ENCODE measurements at places on chromosomes 11 and 22.

DNA sequence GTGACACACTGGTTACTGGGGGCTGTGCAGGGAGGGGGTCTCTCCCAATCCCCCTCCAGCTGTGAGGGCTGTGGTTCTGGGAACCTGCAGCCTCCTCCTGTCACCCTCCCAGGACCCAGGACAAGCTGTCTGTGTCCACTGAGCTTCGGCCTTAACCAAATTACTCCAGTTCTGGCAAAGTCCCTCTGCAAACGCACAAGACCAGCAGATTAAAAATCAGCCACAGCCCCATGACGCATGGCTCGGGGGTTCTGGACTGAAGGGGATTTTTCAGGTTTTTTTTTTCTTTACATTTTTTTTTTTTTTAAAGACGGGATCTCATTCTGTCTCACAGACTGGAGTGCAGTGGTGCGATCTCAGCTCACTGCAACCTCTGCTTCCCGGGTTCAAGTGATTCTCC, 32.2 kb upstream of the A4GALT start:
- DNase-seq: no peak

- peak; percentile 49 for DNase-seq
Observed at GRCh38 chr11:13465909-13466371, 2.9 kb upstream of the BTBD10 start.

GRCh38 chr11:117997406-117997805, 11.2 kb downstream of the IL10RA start:
- no peak for DNase-seq

DNA sequence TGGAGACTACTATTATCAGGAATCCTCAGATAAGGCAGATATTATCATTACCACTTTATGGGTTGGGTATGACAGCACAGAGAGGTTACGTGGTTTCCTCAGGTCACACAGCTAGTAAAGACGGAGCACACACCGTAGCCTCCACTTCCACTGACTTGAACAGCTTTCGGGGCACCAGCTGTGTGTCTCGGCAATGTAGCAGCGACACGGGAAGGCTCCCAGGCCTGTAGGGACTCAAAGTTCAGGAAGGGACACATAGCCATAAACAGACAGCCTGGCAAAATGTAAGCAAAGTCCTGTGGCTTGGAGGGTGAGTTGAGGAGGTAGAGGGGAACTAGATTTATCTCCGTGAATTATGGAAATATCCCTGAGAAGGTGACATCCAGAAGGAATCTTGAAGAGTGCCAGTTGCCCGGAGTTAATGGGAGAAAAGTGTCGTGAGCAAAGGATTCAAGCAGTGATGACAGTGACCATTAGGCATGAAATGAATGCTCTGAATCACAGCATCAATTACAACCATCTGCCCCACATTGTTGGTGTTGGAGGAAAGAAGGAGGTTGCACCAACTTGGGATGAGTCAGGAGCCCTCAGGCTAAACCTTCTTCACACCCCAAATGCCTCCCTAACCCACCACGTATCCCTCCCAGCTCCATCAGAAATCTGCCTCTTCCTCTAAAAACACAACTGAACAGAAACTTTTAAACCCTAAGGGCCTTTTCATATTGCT, 106.7 kb upstream of the ASPHD2 start:
- no peak for DNase-seq
